ENCODE measurements at places on chromosomes 13 and 19.

DNA sequence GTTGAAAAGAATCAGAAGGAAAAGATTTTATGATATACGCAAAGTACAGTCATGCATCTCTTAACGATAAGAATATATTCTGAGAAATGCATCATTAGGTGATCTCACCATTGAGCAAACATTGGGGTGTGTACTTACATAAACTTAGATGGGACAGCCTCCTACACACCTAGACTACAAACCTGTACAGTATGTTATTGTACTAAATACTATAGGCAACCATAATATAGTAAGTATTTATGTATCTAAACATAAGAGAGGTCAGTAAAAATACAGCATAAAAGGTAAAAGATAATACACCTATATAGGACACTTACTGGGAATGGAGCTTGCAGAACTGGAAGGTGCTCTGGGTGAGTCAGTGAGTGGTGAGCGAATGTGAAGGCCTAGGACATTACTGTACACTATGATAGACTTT is 254.6 kb downstream of the SPRY2 start:
- DNase-seq: no peak

GRCh38 chr13:100828226-100828625 is 153.6 kb upstream of the TMTC4 start:
- no peak for DNase-seq

GRCh38 chr19:17001603-17002183 is 24.9 kb downstream of the CPAMD8 start:
- peak; percentile 89 for DNase-seq

DNA sequence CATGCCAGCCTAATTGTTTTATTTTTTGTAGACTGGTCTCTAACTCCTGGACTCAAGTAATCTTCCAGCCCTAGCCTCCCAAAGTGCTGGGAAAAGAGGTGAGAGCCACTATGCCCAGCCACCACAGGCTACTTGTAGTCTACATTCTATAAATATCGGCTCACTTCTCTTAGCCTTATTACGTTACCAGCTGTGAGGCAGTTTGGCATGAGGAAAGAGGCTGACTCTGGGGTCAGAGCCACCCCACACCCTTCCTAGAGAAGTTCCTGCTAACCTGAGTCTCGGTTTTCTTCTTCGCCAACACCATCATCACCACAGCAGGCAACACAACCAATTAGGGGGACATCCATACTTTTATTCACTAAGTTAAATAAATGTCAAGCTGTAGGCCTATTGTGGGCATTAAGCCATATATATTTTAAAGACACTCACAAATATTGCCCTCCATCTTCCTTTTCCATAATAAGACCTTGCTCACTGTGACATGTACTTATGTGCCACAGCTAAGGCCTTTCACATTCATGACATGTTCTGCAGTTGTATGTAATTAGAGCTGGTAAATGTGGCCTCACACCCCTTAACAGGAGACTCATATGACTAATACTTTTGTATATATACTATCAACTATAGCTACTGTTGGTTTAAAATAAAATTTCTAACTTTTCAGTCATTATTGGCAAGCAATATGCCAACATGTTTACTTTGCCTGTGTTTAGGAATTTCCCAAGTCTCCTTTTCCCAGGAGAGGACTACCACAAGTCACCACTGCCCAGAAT is 5.7 kb downstream of the SLC25A30 start:
- no peak for DNase-seq

- DNase-seq: peak; percentile 84
Measured at GRCh38 chr19:1082165-1082927, 12.8 kb downstream of the POLR2E start.

DNA sequence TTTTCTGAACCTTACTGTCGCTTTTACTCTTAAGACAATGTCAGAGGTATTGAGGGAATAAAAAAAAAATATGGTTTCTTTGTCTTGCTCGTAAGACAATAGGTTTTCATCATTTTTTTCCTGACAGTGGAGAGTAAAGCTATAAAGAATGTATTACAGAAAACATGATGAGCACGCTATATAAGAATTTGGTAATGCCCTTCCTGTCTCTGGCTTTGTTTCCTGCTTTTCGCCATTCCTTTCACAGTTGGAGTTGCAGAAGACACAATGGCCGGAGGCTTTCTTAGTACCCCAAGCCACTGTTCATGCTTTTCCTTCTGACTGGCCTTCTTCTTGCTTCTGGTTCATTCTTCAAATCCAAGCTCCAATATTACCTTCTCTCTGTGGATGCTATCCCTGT is 101.0 kb upstream of the DACH1 start:
- no peak for DNase-seq

DNA sequence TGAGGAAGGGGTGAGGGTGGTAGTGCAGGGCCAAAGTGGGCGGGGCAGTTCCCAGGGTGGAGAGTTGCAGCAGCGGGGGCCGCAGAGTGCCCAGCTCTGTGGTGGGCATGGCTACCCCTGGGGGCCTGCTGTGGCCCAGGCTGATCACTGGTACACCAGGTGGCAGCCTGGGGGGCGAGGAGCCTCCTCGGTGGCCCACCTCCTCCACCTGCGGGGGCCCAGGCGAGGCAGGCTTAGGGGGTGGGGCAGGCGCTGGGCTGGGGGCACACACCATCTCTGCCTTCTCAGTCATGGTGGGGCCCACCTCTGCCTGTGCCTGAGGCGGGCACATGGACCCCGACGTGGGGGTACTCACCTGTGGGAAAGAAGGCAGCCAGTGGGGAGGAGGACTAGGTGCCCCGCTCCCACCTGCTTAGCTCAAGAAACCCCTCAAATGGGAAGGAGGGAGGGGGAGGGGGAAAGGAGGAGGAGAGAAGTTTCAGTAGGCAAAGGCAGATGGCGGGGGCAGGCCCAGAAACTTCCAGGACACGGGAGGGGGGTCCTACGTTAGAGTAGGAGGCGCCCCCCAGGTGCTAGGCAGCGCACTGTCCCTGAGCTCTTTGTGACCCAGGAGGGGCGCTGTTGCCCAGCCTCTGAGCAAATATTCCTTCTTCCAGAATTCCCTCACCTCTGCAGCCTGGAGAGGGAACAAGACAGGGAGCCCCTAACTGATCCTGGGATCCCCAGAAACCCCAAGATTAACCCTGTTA is 1.6 kb downstream of the LYL1 start:
- no peak for DNase-seq

GRCh38 chr13:50732712-50733111 is 110.8 kb downstream of the DLEU7 start:
- no peak for DNase-seq

DNA sequence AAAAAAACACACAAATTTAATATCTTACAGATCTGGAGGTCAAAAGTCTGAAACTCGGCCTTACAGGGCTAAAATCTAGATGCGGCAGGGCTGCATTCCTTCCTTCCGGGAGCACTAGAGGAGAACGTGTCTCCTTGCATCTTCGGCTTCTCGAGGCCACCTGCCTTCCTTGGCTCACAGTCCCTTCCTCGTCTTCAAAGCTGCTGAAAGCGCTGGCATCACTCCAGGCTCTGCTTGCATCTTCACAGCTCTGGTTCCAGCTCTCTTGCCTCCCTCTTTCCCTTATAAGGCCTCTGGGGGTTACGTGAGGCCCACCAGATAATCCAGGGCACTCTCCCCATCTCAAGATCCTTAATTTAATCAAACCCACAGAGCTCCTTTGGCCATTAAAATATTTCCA is 10.5 kb downstream of the XRCC1 start:
- no peak for DNase-seq

GRCh38 chr19:43504426-43505185 is at the start of gene PHLDB3:
Gene PHLDB3, minus strand, starts transcription at chr19:43504746. Its CDS starts 628 bp downstream, at chr19:43504118.
- no peak for DNase-seq

GRCh38 chr19:56980906-56981305 is 138.9 kb upstream of the USP29 start:
- DNase-seq: no peak

GRCh38 chr19:18450931-18451836 is 13.3 kb upstream of the ISYNA1 start:
- peak; percentile 78 for DNase-seq

DNA sequence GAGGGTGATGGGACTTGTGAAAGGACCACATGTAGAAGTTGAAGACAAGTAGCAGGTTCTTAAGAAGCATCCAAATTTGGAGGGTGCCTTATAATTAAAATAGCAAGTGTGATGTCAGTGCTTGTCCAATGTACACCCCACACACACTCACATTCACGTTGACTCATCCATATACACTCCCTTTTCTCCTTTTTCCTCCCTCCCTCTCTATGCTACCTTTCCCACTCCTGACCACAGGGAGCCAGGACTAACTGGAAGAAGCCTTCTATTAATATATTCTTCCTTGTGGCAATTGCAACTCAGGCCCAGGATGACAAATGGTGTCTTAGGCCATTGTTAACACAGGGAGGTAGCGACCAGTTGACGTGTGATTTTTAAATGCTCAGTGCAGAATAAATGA is 16.3 kb upstream of the GPR183 start:
- DNase-seq: no peak

- DNase-seq: no peak
Measured at GRCh38 chr13:34730961-34731360, 211.1 kb upstream of the NBEA start.

GRCh38 chr19:16037424-16038195 is 38.7 kb upstream of the TPM4 start:
- DNase-seq: no peak

DNA sequence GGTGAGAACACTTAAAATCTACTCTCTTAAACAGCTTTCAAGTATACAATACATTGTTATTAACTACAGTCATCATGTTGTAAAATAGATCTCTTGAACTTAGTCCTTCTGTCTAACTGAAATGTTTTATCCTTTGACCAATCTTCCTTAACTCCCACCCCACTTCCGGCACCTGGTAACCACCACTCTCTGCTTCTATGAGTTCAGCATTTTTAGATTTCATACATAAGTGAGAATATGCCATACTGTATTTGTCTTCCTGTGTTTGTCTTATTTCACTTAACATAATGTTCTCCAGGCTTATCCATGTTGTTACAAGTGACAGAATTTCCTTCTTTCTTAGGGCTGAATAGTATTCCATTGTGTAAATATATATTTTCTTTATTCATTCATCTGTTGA is 144.1 kb upstream of the TRPC4 start:
- no peak for DNase-seq

- no peak for DNase-seq
Measured at GRCh38 chr13:46964789-46965527, 68.1 kb upstream of the HTR2A start.

DNA sequence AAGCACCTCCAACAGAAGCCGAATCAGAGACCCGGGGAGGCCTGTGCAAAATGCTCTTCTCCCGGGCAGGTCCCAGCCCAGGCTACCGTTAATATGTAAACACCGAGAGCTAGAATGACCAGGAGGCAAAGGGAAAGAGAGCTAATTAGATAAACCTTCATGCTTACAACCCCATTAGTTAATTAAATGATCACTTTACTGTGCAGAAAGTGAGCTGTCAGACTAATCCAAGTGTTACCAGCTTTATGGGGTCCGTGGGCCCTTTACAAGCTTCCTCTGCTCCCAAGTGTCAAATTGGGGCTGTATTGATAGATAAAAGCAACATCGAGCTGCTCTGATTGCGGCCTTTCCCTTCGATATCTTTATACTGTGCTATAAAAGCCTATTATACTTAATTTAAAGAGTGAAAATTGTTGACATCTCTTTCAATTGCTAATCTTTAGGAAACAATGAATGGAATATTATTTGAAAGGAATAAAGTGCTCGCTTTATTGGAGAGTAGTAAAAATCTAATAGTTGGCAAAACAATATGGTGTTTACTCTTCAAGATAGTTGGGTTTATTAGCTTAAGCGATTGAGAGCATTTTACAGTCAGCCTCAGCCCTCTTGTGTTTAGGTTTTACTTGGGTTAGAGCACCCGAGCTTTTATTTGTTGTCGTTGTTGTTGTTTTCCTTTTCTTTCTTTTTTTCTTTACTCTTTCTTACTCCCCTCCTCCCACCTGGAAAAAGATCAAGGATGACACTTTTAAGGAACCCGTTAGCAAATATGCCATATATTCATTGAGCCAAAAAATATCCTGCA is 189.3 kb upstream of the GPR12 start:
- no peak for DNase-seq

GRCh38 chr13:30303269-30303668 is 4.1 kb downstream of the KATNAL1 start:
- no peak for DNase-seq

- no peak for DNase-seq
Measured at GRCh38 chr19:20558011-20558410, 7.6 kb downstream of the ZNF737 start.

- DNase-seq: no peak
Measured at GRCh38 chr19:55321466-55322137, 3.5 kb downstream of the TMEM150B start.

DNA sequence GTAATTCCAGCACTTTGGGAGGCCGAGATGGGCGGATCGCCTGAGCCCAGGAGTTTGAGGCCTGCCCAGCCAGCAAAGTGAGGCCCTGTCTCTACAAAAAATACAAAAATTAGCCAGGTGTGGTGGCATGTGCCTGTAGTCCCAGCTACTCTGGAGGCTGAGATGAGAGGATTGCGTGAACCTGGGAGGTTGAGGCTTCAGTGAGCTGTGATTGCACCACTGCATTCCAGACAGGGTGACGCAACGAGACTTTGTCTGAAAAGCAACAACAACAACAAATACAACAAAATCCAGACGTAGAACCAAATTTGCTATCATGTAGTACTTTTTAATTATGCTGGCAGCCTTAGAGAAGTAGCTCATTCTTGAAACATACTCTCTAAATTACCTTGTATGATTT is 277.1 kb downstream of the KLF5 start:
- DNase-seq: no peak

GRCh38 chr13:43339805-43340550 is 316.6 kb downstream of the DNAJC15 start:
- no peak for DNase-seq

GRCh38 chr13:97091196-97091595 is 96.9 kb upstream of the OXGR1 start:
- no peak for DNase-seq

DNA sequence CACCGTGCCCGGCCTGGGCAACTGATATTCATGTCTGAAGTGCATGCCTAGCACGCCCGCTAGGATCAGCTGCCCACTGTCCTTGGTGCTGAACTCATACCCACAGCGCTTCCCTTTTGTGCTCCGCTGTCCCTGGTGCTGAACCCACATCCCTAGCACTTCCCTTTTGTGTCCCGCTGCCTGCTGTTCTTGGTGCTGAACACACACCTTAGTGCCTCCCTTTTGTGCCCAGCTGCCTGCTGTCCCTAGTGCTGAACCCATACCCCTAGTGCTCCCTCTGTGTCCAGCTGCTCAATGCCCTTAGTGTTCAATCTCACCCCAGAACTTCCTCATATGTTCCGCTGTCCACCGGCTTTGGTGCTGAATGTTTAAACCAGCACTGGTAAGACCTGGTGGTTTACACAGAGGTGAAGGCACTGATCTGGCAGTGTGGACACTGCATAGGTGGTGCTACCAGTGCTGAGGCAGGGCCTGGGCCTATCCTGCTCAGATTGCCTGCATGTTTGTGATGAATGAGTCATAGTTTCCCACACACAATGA is 26.3 kb upstream of the SIGLEC11 start:
- peak; percentile 81 for DNase-seq

GRCh38 chr13:73984201-73984600 is 150.0 kb downstream of the KLF12 start:
- no peak for DNase-seq

GRCh38 chr13:93467175-93467574 is 240.6 kb downstream of the GPC6 start:
- no peak for DNase-seq

- no peak for DNase-seq
Measured at GRCh38 chr13:72562686-72563085, 164.7 kb downstream of the MZT1 start.

All from central memory CD4-positive, alpha-beta T cell (primary cell).